ENCODE measurements at places on chromosomes 7 and 10.

- DNase-seq, result no peak
Observed at GRCh38 chr7:45100761-45101480, 10.6 kb downstream of the TBRG4 start.

DNA sequence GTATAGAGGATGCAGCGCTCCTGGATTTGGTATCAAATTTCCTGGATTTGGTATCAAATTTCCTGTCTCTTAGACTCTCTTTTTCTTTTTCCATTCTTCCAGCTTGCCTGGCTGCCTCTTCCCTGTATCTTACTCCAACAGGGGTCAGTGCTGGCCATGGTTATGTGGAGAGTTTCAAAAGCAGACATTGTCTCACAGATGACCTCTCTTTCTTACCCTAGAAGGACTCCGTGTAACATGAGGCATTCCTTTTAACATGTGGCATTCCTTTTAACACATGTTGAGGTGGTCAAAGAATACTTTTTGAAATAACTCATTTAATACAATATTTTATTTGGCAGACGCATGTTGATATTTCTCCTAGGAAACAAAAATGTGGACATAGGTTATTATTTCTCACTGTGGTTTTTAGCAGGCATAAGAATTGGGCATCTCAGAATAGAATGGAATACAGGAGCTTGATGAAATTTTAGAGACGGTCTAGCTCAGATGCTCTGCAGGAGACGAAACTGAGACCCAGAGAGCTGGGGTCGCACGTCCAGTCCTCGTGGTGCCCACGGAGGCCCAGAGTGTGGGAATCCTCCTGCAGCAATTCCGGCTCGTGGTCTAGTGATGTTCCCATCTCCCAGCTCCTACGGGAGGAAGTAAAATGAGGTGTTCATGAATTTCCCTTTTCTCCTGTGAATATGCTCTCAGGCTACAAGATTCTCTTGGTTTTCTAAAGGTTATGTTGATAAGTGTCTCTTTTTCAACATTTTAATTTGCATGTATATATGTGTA is 59.6 kb upstream of the PITRM1 start:
- DNase-seq, result no peak

- no peak for DNase-seq
Observed at GRCh38 chr7:106101726-106102125, 10.4 kb downstream of the SYPL1 start.

DNA sequence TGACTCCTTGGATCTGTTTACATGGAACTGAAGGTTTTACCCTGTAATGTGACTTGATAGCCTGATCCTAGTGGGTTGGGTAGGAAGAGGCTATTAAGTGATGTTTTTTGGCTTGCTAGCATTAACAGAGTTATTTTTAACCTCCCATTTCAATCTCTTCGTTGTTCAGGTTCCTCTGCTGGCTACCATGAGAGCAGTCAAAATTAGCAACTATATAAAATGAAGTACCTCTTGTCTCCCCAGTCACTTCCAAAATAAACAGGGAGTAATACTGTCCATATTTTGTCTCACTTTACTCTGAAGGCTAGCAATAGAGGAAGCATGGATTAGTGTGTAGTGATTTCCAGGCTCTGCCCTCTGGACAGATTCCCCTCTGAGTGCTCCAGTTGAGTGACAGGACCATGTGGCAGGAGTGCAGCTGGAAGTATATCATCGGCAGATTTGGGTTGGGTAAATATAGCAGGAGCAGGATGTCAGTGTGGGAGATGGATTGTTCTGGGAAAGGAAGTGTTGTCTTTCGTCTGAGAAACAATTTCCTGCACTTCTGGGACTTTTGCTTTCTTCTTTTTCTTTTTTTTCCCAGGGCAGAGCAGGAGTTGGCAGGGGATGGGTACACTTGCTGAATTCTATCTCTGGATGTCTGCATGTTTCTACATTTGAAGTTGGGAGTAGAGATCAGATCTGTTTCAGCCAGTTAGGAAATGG is 35.2 kb downstream of the GBF1 start:
- DNase-seq, result peak; percentile 73
